Stimulated activated CD8-positive, alpha-beta memory T cell treated with anti-CD3 and anti-CD28 coated beads, Interleukin-4, amount 100 ng/mL, for 4 hours (primary cell): ENCODE measurements at places on chromosomes 7 and 10.

DNA sequence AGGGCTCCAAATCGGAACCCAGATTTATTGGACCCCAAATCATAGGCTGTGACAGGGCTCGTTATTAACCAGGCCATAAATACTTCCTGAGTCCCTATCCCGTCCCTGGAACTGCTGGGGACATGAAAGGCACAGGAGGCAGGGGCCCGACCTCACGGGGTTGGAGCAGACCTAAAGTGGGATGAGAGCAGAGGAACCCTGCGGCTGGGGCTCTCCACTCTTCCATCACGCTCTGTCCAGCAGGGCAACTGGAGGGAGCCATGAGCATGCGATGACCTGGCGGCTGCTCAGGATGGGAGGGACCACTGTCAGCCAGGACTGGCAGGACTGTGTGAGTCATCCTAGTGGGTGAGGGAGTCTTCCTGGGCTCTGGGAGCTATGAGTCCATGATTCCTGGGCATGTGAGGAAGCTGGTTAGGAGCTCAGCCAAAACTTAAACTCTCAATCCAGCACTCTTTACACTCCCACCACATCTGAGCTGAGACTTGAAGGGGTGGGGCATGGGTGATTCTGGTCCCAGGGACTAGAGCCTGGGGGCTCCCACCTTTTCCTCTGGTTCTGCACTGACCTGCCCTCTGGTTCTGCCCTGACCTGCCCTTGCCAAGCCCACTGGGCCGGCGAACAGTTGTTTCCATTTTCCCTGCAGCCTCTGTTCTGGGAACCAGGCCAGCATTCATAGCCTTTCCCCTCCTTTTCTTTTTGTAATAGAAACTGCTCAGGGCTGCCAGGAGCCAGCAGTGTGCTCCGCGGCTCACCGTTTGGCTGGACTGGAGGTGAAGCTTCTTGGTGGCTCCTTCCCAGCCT lies 47.1 kb downstream of the SYPL1 start:
- no peak for DNase-seq

DNA sequence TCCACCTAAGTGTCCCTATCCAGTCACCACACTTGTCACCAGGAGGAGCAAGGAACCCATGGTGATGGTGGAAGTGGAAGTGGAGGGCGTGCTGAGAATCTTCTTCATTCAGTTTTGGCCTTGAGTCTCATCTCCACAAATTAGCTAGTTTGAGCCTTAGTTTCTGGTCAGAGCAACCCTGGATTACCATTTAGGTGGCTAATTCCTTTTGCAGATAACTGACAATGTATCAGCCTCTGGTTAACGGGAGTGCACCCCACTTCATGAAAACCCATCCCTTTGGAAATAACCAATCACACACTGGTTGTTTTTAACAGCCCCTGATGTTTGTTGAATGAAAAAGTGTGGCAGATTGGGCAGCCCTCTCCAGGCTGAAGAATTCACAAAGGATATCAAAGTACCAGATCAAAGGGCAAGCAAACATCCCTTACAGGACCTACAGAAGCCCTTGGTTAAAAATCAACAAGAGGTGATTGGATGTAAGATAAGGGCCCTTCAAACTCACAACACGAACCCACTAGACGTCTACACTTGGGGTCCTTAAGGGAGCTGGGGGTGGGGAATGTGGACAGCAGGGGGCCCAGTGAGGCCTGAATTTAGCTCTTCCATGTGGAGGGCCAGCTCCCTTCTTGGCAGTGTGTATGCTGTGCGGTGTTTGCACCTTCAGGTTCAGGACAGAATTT lies 37.1 kb upstream of the SLF2 start:
- DNase-seq, result no peak

GRCh38 chr10:8438603-8439002 lies 384.1 kb downstream of the GATA3 start:
- DNase-seq, result no peak

GRCh38 chr10:121113385-121113696 lies 262.2 kb downstream of the WDR11 start:
- no peak for DNase-seq

DNA sequence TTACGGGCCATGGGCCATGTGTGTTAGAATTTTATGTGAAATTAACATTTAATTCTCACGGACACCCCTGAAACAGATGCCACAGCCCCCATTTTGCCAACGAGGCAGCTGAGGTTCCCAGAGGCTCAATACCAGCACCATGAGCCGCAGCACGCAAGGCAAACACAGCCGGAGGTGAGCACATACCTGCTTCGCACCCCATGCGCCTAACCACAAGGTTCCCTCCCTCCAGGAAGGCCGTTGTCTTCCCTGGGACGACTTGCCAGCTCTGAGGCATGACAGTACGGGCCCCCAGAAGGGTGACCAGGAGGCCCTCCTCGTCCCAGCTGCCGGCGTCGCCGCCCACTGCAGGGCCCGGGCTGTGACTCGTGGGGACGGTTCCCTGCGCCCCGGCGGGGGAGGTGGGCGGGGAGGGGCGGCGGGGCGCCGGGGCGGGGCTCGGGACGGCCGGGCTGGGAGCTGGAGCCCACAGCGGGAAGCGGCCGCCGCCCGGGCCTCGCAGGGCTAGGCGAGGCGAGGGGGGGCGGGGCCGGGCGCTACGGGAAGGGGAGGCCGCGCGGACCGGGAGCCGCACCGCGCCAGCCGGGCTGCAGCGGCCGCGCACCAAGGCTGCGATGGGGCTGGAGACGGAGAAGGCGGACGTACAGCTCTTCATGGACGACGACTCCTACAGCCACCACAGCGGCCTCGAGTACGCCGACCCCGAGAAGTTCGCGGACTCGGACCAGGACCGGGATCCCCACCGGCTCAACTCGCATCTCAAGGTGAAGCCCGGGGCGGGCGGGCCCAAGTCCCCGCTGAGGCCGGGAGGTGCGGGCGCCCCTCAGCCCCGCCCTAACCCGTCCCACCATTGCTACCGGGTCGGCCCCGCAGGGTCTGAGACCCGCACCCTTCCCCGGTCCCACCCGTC lies at the start of gene CAV2:
Gene CAV2, plus strand, starts transcription at position 571 of the 910 bp plus-strand sequence. Its CDS starts 44 bp downstream, at position 615.
- no peak for DNase-seq

DNA sequence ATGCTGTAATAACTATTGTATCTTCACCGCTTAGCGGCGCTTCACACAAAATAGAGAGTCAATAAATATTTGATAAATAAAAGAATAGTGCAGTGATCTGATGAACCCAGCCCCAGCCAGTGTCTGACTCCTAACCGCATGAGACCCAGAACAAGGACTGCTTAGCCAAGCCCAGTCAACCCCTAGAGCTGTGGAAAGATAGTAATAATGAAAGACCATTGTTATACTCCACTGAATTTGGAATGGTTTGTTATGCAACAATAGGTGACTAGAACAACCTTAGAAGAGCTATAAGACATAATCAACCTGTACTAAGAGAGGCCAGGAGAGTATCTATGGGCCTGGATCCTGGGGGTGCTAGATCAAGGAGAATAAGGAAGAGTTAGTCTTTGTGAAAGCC lies 230.5 kb upstream of the INHBA start:
- DNase-seq, result no peak

- no peak for DNase-seq
Measured at GRCh38 chr10:71462062-71462935, 65.6 kb downstream of the CDH23 start.

- no peak for DNase-seq
Measured at GRCh38 chr10:29881336-29881771, 178.0 kb downstream of the JCAD start.
